ENCODE measurements at places on chromosomes 16 and 17.

DNA sequence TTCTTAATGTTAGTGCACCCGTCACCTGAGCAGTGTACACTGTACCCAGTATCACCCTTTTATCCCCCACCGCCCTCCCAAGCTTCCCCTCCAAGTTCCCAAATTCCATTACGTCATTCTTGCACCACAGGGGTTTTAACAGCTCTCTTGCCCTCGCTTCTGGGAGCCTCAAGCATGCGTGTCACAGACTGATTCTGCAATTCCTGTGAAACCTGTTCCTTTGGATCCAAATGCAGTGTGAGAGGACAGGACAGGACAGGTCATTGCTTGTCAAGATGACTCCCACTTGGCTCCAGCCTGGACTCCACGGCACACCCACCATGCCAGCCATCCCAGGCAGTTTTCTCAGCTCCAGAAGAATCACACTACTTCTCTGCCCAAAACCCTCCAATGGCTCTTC lies 44.1 kb downstream of the CYB5D2 start:
- H3K4me1 ChIP-seq: no peaks in the 10 kb centered on the region
- no peak overlapping the region for H3K4me3 ChIP-seq
- H3K27ac ChIP-seq: no peak overlapping the region
- H3K27me3 ChIP-seq: no peaks in the 10 kb centered on the region
- H3K36me3 ChIP-seq: peaks cover 64% of the 10 kb centered on the region
- DNase-seq: no peak

GRCh38 chr17:2222901-2223616 lies 80.5 kb downstream of the SMG6 start:
- no peaks in the 10 kb centered on the region for H3K27me3 ChIP-seq
- H3K36me3 ChIP-seq: no peaks in the 10 kb centered on the region
- H3K4me1 ChIP-seq: peaks cover 22% of the 10 kb centered on the region
- H3K27ac ChIP-seq: peak overlapping the region; percentile 35

- H3K27ac ChIP-seq: no peak overlapping the region
- no peak for DNase-seq
- peaks cover 3% of the 10 kb centered on the region for H3K36me3 ChIP-seq
- no peaks in the 10 kb centered on the region for H3K27me3 ChIP-seq
- no peak overlapping the region for H3K4me3 ChIP-seq
- peaks cover 87% of the 10 kb centered on the region for H3K4me1 ChIP-seq
These were observed 80.7 kb downstream of the MPRIP start for GRCh38 chr17:17122781-17123483.

- no peak overlapping the region for H3K27ac ChIP-seq
- H3K36me3 ChIP-seq: no peaks in the 10 kb centered on the region
- no peak overlapping the region for H3K4me3 ChIP-seq
These were observed 19.9 kb downstream of the RAI1 start for GRCh38 chr17:17701112-17701511.

GRCh38 chr17:75626496-75627038 lies 6.7 kb upstream of the SMIM5 start:
- no peaks in the 10 kb centered on the region for H3K4me1 ChIP-seq
- peaks cover 22% of the 10 kb centered on the region for H3K36me3 ChIP-seq
- H3K27ac ChIP-seq: no peak overlapping the region
- no peak overlapping the region for H3K4me3 ChIP-seq
- DNase-seq: no peak

- H3K27ac ChIP-seq: no peak overlapping the region
- H3K27me3 ChIP-seq: no peaks in the 10 kb centered on the region
- DNase-seq: no peak
These were observed 26.5 kb downstream of the TMEM98 start for GRCh38 chr17:32954477-32954876.

- H3K27me3 ChIP-seq: no peaks in the 10 kb centered on the region
- no peak overlapping the region for H3K27ac ChIP-seq
- H3K36me3 ChIP-seq: peaks cover 24% of the 10 kb centered on the region
- H3K4me3 ChIP-seq: no peak overlapping the region
- H3K4me1 ChIP-seq: no peaks in the 10 kb centered on the region
These were observed 34.4 kb downstream of the WWP2 start for GRCh38 chr16:69796285-69797118.

GRCh38 chr16:9484426-9484825 lies 393.0 kb downstream of the HAPSTR1 start:
- no peak overlapping the region for H3K4me3 ChIP-seq
- H3K36me3 ChIP-seq: no peaks in the 10 kb centered on the region
- no peaks in the 10 kb centered on the region for H3K27me3 ChIP-seq
- no peaks in the 10 kb centered on the region for H3K4me1 ChIP-seq
- DNase-seq: no peak

DNA sequence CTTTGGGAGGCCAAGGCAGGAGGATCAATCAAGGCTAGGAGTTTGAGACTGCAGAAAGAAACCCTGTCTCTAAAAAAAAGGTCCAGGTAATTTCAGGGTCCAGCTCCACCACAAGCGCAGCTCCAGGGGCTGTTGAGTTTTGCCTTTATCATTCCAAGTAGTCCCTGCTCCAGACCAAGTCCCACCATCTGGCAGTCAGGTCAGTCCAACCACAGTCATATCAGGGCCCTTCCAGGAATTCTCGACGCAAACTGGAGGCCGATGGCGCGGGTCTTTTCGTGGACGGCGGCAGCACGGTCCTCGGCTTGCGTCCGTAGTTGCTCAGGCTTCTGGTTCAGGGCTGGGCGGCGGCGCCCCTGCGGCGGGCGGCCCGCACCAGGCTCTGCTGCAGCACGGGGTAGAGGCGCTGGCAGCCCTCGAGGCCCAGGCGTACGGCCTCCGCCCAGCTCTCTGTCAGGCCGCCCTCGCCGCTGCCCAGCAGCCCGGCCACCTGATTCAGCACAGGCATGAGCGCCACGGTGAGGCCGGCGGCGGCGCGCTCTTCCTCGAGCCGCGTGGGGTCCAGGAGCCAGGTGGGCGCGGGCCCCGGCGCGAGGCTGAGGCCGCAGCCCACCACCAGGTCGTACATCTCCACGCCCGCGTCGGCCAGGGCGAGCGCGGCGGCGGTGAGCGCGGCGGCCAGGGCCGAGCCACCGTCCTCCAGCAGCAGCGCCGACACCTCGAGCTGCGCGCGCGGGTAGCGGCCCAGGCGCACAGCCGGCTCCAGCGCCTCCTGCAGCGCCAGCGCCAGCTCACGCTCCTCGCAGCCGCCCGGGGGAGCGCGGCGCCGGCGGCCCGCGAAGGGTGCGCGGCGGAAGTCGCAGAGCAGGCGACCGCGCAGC lies 752 bp downstream of the EXOSC6 start:
- no peaks in the 10 kb centered on the region for H3K27me3 ChIP-seq
- peak overlapping the region; percentile 19 for H3K4me3 ChIP-seq
- H3K27ac ChIP-seq: peak overlapping the region; percentile 39

DNA sequence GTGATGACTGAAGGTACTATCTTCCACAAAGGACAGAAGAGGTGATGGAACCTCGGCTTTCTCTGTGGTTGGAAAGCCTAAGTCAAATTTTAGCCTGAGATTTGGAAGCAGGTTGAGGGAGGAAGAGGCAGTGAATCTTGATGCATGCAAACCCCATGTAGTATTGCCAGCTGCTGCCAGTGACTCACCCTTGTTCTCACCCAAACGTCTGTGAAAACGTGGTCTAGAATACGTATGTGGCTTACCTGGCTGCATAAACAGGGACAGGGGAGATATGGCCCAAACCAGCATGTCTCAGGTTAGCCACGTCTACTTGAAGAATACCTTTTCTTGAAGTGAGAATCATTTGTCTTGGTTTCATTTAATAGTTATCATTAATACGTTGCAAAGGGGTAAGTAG lies 438.0 kb upstream of the MAF start:
- no peak overlapping the region for H3K27ac ChIP-seq
- no peak for DNase-seq
- no peak overlapping the region for H3K4me3 ChIP-seq

- no peak for DNase-seq
- H3K27ac ChIP-seq: no peak overlapping the region
These were observed 719.7 kb upstream of the CDH8 start for GRCh38 chr16:62755938-62756337.

DNA sequence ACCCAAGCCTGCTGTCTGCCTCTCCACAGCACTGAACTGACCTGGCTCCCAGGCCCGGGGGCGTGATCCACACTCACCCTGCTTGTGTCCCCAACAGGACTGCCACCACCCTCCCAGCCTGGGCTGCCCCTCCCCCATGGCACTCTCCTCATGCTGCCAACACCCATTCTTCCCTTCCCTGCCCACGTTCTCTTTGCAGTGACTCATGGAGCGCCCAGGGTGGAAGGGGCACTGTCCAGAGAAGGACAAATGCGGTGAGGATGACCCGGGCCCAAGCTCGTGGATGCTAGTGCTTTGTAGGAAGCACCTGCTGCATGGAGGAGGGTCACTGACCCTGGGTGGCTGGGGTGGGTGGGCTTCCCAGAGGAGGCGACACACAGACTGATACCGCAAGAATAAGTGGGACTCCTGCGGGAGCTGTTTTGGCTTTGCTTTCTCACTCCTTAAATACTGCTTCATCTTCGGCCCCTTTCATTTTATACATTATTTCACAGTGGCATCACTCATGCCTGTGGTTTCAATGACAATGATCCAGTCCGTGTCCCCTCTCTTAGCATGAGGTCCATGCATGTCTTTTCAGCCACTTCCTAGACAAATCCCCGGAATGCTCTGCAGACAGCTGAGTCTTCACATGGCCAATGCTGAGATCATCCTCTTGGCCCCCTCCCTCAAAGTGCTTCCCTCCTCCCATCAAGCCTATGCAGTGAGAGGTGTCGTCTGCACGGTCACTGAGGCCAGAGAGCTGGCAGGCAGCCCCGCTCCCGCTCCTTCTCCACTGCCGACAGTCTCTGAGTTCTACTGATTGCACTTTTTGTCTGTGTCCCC lies 17.6 kb downstream of the CDK5R1 start:
- peaks cover 74% of the 10 kb centered on the region for H3K4me1 ChIP-seq
- no peak for DNase-seq
- H3K36me3 ChIP-seq: no peaks in the 10 kb centered on the region
- H3K27ac ChIP-seq: peak overlapping the region; percentile 95
- no peak overlapping the region for H3K4me3 ChIP-seq
- no peaks in the 10 kb centered on the region for H3K27me3 ChIP-seq

GRCh38 chr16:62475573-62475972 lies 439.3 kb upstream of the CDH8 start:
- H3K4me1 ChIP-seq: no peaks in the 10 kb centered on the region
- H3K4me3 ChIP-seq: no peak overlapping the region
- no peak overlapping the region for H3K27ac ChIP-seq
- no peak for DNase-seq
- H3K36me3 ChIP-seq: no peaks in the 10 kb centered on the region

DNA sequence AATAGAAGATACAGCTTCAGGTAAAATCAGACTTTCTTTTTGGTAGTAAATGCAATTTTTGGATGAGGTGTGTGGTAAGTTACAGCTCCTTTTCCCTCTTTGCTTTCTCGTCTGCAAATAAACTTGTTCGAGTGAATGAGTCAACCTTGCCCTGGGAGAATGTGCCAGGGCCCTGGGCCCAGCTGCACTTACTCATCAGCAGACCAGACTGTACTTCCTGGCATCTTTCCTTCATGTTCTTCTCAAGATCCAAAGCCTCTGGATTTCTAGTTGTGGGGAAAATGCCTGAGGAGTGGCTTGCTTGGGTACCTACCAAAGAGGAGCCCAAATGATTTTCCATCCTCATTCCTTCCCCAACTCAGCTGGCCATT lies 5.4 kb upstream of the G6PC1 start:
- H3K27me3 ChIP-seq: no peaks in the 10 kb centered on the region
- H3K4me1 ChIP-seq: no peaks in the 10 kb centered on the region
- no peak overlapping the region for H3K27ac ChIP-seq
- no peaks in the 10 kb centered on the region for H3K36me3 ChIP-seq

- H3K4me1 ChIP-seq: no peaks in the 10 kb centered on the region
- peaks cover 58% of the 10 kb centered on the region for H3K36me3 ChIP-seq
- no peak overlapping the region for H3K27ac ChIP-seq
- H3K4me3 ChIP-seq: no peak overlapping the region
- no peak for DNase-seq
- H3K27me3 ChIP-seq: no peaks in the 10 kb centered on the region
These were observed 20.6 kb downstream of the VPS53 start for GRCh38 chr17:693791-694638.

GRCh38 chr17:57948555-57949420 lies 6.4 kb downstream of the CUEDC1 start:
- peaks cover 50% of the 10 kb centered on the region for H3K4me1 ChIP-seq
- no peak overlapping the region for H3K4me3 ChIP-seq
- DNase-seq: peak; percentile 21
- peaks cover 3% of the 10 kb centered on the region for H3K27me3 ChIP-seq
- peak overlapping the region; percentile 4 for H3K27ac ChIP-seq
